Urinary bladder (tissue), 4 donors: ENCODE measurements at places on chromosomes 16 and 17. TPM values are rescaled to one million over a fixed set of nuclear protein-coding genes. Genes with fewer than 3 reads are reported as not detected.

The VTN gene
- 1.1 TPM for total RNA-seq

- no peak for DNase-seq
These were observed 35.0 kb downstream of the ENGASE start for GRCh38 chr17:79109584-79109983.

DNA sequence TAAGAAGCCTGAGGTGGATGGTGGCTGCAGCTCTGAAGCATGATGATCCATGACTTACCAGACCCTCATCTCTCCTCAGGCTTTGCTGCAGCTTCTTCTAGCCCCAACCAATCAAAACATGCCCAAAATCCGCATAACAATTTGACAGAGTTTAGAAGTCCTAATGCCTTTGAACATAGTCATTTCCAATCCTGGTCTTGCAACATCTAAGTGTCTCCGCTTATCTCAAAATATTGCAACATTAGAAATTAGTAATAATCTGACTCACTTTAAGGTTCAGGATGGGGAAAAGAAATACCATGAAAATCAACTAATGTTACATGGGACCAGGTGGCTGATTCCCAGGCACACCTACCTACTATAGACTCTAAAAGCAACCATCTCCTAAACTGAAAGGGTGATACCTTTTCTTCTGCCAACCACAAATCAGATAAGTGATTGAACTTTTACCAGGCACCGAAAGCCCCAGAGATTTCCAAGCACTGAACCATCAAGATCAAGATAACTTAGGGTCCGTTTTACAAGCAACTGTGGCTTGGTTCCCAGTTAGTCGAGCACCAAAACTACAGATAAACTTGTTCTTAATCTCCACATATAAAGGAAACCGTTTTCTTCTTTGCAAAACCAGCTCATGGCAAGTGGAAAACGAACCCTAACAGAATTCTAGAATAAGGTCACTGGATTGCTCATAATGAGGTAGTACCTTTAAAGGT, 14.0 kb downstream of the ERN1 start:
- DNase-seq, result no peak

DNA sequence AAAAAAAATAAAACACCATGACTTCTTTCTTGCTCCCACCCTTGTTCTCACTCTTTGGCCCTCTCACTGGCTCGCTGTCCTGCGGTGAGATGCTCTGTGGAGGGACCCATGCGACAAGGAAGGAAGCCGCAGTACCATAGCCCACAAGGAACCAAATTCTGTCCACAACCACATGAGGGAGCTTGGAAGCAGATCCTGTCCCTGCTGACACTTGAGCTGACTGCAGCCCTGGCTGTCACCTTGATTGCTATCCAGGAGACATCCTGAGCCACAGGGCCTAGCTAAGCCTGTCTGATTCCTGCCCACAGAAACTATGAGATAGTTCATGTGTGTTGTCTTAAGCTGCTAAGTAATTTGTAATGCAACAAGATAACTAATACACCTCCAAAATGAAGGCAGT, 4.8 kb upstream of the MT2A start:
- DNase-seq, result no peak

- DNase-seq, result no peak
These were observed 19.1 kb upstream of the KPNB1 start for GRCh38 chr17:47630614-47631013.

The SCARF1 gene
- total RNA-seq, result 10.7 TPM

GRCh38 chr16:47079860-47080259, 63.9 kb downstream of the NETO2 start:
- DNase-seq, result no peak

GRCh38 chr17:13584701-13585080, 17.0 kb downstream of the HS3ST3A1 start:
- no peak for DNase-seq

DNA sequence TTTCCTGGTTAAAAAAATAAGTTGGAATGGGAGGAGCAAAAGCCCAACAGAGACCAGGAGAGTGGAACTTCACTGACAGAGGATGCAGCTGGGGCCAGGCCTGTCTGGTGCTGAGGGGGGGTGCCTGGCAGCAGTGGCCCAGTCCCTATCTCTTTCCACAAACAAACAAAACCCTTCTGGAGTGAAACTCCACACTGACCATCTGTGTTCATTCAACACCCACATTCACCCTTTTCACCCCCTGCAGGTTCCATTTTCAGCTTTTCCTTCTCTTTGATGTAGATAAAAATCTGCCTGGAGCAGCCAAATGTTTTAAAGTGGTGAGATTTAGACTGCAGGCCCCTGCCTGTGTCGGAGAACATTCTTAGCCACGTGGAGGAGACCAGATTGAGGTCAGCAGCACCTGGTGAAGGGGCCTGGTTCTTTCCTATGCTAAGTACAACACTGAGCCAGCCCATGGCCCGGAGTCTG, 161.4 kb upstream of the CDH11 start:
- no peak for DNase-seq

DNA sequence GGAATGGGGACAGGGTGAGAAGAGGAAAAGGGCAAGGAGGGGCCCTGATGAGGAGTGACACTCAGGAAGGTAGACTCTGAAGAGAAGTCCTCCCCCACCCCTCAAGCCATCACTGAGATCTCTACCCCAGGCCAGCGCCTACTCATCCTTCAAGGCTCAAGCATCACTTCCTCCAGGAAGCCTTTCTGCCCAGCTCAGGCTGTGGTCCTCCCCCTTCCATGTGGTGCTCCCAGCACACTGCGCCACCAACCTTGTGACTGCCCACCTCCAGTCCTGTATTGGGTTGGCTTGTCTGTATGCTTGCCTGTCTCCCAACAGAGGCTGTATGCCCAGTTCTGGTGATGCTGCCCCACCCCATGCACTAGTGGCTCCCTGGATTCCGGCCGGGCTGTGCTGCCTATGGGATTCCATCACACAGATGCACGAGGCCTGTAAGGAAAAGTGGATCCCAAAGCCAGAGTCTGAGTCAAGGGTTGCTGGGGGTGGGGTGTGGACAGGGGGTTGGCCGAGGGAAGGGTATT, 19.8 kb upstream of the ZFP90 start:
- no peak for DNase-seq

GRCh38 chr16:19151310-19151709, 16.7 kb upstream of the SYT17 start:
- no peak for DNase-seq

DNA sequence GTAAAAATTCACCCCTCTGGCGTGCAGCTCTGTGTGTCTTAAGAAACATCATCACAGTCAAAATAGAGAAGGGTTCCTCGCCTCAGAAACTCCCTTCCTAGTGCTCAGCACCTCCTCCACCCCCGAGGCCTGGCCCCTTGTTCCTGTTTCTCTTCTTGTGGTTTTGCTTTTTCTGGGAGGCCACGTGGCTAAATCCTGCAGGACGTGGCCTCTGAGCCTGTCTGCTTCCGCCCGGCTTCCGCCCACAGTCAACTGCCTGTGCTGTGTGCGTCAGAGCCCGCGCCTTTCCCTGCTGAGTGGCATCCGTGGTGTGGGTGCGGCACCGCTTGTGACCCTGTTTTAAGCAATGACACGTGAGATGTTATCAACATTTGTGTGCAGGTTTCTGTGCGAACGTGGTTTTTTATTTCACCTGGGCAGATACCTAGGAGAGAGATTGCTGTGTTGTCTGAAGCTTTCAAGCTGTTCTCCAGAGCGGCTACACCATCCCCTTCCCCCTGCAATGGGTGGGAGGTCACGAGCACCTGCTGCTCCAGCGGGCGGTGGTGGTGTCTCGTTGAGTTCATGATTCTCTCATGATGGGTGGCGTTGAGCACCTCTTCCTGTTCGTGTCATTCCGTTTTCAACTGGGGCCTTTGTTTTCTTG, 21.7 kb downstream of the ACSF3 start:
- no peak for DNase-seq

The RND2 gene
- total RNA-seq, result 1.6 TPM

DNA sequence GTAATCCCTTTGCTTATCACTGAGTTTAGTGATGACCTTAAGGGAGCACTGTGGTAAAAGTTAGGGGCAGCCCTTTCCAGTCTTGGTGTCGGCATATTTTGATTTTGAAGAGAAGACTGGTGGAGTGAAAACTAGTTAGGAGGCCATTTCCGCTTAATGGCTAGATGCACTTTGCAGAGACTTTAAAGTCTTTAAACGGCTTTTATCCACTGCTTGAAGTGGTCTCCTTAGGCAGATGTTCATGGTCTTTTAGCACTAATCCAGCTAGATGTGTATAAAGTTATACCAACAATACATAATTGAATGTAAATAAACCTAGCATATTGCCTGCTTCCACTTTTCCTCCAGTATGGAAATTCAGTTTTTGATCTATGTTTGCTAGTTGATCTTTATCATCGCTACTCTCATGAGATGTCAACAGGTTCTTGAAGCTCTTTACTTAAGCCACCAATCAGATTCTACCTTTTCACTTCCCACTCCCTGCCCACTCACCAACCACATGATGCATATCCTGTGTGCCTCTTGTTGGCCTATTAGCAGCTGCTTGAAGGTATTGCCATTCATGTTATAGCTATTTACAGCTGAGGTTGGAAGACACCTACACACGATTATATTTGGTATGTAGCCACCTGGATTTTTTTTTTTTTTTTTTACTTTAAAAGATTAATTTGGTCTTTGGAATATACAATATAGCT, 132.0 kb downstream of the NLK start:
- no peak for DNase-seq

DNA sequence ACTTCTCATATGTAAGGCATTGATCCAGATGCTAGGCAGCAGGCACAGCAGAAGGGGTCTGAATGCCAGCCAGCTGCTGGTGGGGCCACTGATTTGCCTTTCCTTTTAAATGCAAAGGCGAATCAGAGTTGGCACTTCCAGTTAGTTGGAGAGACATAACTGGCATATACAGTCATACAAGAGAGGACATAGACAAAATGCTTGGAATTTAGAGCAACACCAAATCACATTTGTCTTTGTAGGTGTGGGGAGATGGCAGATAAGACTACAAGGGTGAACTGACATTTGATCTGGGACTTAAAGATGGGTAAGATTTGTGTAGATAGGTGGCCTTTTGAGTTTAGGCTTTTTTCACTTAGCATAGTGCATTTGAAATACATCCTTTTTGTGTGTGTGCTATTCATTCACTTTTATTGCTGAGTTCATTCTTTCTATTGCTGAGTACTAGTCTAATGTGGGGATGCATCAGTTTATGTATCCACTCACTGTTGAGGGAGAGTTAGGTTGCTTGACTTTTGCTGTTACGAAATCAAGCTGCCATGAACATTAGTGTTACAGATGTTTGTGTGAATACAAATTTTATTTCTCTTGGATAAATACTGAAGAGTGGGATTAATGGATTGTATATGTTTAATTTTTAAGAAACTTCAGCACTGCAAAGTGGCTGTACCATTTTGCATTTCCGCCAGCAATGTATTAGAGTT, 74.1 kb downstream of the SPECC1 start:
- DNase-seq, result no peak

The PTX4 gene
- total RNA-seq, result not detected

The COPS3 gene
- total RNA-seq, result 81.4 TPM

GRCh38 chr17:43552229-43552837, 6.2 kb upstream of the ETV4 start:
- DNase-seq, result no peak

The ARL5C gene
- 0.37 TPM for total RNA-seq

DNA sequence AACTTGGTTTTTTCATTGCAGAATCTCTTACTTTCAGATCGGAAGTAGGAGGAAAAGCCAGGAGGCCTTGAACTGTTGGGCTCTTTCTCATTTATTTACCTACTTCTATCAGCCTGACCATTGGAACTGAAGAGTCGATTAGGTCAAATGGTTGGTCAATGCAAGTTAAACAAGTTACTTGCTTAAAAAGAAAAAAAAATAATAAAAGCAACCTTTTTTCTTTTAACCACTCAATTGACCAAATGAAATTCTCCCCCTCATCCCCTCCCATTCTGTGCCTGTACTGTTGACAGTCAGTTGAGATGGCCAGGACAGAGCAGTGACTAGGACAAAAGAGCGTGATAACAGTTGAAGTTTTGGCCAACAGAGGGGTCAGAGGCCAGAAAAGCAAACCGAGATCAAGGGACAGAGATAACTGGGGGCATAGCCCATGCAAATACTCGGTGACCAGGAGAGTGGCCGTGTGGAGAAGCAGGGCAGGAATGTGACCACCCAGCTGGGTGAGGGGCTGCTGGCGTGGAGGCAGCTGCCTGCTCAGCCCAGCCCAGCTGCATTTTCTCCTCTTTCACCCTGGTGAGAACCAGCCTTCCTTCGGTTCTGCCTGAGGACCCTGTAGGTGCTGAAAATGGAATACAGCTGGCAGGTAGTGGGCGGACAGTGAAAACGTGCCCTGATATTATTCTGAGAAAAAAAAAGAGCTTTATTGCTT, 72.2 kb downstream of the HS3ST3B1 start:
- no peak for DNase-seq

DNA sequence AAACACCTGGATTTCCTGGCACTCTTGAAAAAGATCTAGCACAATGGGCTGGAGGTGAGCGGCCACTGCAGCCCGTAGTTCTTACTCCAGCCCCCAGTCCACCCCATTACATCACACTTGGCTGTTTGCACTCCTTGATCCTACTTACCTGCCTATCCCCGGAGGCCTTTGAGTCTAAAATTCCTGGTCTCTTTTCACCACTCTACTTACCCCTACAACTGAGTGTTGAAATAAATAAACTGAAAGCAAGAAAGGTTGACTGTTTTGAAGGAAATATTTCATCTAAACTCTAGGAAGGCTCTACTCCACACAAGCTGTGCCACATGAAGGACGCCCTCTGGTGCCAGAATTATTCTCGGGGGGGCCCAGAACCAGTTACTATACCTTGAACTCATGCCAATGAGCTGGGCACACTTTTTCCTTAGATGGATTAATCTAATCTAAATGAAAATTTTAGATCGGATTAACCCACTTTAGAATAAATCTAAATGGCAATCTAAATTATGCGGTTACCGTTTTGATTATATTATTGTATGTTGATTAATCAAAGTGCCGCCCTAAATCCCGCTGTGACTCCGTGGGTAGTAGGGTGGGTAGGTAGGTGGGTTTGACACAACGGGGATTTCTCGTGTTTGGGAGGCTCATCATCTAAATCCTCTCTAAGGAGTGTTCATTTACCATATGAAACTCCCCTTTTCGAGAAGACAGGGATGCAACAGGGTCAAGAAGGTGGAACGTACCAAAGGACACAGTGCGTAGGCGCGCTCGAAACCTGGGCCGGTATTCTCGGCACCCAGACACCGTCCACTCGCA, 651 bp upstream of the EIF1 start:
- DNase-seq, result no peak

- no peak for DNase-seq
These were observed 23.3 kb downstream of the WIPI1 start for GRCh38 chr17:68433911-68434508.

DNA sequence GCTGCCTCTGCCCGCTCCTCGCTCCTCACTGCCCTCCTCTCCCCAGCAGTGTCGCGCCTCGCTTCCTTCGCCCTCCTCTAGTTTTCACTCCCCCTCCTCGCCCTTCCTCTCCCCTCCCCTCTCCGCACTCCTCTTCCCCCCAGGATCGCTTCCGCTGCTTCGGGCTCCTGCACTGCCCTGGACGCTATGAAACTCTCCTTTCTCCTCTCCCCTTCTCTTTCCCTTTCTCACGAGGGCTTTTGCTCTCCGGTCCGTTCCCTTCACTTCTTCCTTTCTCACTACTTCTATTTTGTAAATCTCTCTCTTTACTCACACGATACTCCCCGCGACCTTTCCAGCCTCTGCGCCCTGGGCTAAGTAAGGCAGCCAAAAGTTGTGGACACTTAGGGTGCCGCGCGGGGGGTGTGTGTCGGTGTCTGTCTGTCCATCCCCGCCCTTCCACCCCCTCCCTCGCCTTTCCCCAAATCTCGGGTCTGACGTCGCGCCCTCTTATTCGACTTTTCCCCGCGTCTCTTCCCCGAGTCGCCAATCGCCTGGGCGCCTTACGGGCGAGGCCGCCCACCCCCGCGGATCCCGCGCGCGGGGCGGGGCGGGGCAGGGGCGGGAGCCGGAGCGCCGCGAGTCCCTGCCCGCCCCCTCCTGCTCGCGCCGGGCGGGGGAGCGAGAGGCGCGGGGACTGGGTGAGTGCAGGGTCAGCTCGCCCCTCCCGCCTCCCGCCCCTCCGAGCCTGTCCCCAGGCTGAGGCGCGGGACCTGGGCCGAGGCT, at the start of gene IRX3:
TSS of gene IRX3 (minus strand) at position 422 of the 765 bp plus-strand sequence. CDS start 737 bp downstream, outside the sequence.
- peak; percentile 55 for DNase-seq
